Non-pigmented ciliary epithelial cell (primary cell): ENCODE measurements at places on chromosomes 11 and 22.

- DNase-seq, result no peak
These were observed 23.9 kb downstream of the STIM1 start for GRCh38 chr11:3879216-3879966.

DNA sequence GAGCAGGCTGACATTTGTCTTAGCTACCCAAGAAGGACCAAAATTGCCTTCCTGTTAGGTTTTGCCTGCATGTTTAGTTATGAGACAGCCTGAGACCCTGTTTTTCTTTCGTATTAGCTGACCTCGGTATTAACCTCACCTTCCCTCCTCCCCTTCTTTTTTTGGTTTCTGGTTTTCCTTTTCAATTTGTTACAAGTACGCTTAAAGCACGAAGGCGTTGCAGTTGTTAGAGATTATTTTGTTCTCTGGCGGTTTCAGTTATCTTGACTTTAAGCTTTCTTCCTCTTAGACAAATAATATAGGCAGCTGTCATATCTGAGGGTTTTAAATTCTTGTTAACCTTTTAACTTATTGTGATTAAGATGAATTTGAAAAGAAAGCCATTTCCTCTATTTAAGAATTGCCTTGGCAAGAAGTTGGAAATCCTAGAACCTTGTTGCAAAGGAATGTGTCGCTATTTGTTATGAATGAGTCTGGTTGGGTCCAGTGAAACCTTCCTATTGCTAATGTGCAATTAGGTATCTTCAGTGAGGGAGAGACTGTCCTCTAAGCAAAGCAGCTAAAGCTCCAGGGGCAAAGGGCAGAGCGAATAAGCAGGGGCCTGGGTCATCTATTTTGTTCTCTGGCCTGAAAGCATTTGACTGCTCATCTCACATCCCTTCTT lies 45.7 kb downstream of the PACS1 start:
- no peak for DNase-seq

DNA sequence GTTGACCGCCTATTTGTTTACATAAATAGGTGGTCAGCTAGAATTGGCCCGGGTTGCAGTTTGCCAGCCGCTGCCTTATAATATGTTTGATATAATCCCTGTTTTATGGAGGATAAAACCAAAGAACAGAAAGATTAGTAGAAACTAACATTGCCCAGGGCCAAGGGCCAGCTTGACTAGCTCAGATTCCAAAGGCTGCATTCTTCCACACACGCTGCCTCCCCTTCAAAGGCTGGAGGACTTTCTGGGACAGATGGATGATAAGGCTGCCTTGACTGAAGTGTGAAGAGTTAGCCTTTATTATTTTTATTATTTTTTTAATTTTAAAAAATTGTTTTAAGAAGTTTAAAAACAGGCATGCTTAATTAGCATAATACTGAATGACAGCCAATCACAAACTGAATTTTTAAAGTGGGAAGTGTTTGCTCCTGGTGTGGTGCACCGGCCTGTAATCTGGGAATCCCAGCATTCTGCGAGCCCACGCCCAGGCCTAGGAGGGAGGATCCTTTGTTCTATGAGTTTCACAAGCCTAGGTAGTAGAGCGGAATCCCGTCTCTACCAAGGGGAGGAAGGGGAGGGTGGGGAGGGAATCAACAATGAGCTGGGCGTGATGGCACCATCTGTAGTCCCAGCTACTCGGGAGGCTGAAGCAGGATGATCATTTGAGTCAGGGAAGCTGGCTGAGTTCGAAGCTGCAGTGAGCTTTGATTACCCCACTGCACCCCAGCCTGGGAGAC lies 114.9 kb downstream of the NAV2 start:
- no peak for DNase-seq

- DNase-seq, result no peak
These were observed 46.3 kb upstream of the RRM1 start for GRCh38 chr11:4048340-4048739.

DNA sequence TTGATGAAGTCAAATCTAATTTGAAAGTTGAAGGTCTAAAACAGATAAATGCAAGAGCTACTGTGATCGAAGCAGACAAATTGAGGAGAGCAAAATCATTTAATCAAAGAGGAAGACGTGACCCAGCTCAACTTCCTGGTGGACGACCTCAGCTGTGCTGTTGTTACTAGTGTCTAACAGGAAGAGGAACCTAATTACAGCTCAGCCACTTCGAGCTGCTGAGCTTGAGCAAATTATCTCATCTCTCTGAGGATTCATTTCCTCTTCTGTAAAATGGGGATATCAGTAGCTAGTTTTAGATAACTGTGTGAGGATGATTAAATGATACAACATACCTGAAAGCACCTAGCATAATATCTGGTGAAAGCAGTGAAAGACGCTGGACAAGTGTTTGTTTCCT lies 48.6 kb upstream of the OLFML1 start:
- DNase-seq, result no peak

DNA sequence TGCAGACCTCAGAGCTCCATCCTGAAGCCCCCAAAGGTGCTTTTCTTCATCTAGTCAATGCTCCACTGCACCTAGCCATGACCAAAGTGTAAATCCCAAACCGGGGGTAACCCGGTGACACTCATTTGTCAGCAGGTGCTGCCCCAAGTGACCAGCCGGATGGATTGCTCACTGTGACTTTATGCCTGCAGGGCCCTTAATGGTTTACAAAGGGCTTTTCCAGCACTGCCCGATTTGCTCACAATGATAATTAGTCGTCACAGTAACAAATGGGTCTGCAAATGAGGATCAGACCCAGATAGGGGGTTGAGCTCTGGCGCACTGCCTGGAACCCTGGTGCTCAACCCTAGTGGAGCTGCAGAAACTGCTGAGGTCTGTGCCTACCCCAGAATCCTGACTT lies 45.7 kb upstream of the CD5 start:
- no peak for DNase-seq

- DNase-seq, result no peak
These were observed 1.3 kb upstream of the ARAP1 start for GRCh38 chr11:72753341-72754148.

DNA sequence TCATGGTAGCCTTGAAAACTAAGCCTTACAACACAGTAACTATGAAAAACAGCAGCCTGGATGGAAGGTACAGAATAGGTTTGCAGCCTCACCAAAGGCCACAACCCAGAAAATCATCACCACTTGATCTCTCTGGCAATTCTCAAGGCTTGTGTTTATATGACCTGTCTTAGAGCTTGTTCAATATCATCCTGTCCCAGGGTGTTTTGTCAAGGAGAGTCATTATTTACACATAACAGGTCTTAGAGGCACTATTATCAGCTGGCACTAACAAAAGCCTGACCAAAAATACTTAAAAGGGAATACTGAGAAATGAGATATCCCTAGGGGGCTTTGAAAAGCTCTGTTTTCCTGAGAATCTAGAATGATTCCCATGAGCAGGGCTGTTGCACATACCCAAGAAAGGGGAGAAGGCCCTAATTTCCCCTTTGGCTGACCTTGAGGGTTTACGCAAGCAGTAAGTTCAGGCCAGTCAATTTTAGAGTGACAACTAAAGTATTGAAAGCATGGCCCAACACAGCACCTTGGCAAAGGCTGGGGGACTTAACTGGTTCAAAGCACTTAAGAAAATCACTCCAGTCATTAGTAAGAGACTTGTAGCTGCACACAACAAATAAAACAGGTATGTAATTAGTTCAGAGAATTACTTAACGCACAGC lies 7.9 kb downstream of the SC5D start:
- no peak for DNase-seq

DNA sequence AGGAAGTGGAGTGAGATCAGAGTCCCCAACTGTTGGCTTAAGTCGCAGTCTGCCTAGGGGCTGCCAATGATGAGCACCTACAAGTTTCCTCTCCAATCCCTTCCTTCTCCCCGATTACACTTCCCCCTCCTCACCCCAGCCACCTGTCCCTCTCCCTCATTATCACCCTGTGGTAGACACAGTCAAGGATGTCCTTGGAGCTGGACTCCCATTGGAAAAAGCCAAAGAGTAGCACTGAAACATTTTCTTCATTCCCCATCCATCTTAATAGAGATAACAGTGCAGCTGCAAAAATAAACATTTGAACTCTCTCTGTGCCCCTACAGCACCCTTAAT lies 146.2 kb downstream of the DBX1 start:
- DNase-seq, result no peak

DNA sequence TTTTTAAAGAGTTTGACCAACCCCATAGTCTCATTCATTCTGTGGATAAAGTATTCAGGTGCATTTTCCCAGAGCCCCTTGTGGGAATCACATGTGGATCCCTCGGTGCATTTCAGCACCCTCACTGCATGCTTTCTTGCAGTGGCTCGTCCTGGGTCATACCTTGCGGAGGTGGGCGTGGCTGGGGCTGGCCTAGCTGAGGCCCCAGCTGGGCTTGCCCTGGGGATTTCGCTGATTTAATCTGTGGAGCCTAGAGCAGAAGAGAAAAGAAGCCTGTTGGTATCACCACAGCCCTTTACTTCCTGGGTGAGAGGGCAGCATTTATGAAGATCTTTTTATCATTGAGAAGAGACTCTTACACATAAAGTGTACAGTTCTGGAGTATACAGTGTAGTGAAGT lies 53.1 kb downstream of the FBXO7 start:
- no peak for DNase-seq

DNA sequence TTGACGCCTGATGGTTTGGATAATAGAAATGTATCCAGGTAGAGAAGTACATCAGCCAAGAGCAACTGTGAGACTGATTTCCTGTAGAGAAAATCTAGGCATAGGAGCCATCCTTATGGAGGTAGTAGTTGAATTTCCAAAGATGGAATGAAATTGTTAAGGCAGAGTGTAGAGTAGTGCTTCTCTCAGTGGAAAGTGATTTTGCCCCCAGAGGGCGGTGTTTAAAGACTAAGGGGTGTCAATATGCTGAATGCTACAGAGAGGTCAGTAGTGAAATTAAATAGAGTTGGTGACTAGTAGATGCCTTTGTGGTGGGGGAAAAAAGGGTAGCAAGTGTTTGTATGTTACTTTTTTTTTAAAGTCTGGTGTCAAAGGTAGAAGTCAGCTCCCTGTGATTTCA lies 54.5 kb downstream of the TRIM44 start:
- DNase-seq, result no peak
